ENCODE measurements at places on chromosomes 16 and 17.

GRCh38 chr16:7397901-7398300, 65.3 kb downstream of the RBFOX1 start:
- no peak for DNase-seq
- no peak overlapping the region for H3K4me3 ChIP-seq
- H3K27me3 ChIP-seq, result no peaks in the 10 kb centered on the region
- no peak overlapping the region for H3K27ac ChIP-seq

GRCh38 chr17:27793906-27794569, 6.3 kb downstream of the NOS2 start:
- peaks cover 55% of the 10 kb centered on the region for H3K27me3 ChIP-seq
- no peaks in the 10 kb centered on the region for H3K36me3 ChIP-seq
- no peaks in the 10 kb centered on the region for H3K4me1 ChIP-seq
- DNase-seq, result no peak
- H3K27ac ChIP-seq, result no peak overlapping the region

GRCh38 chr16:64952177-64952576, 169.7 kb downstream of the CDH11 start:
- DNase-seq, result peak; percentile 70
- no peaks in the 10 kb centered on the region for H3K4me1 ChIP-seq
- H3K36me3 ChIP-seq, result no peaks in the 10 kb centered on the region
- no peaks in the 10 kb centered on the region for H3K27me3 ChIP-seq

GRCh38 chr16:67068212-67068753, 39.3 kb downstream of the CBFB start:
- peak; percentile 27 for DNase-seq
- H3K27ac ChIP-seq, result no peak overlapping the region
- peaks cover 51% of the 10 kb centered on the region for H3K36me3 ChIP-seq
- H3K4me1 ChIP-seq, result no peaks in the 10 kb centered on the region
- H3K4me3 ChIP-seq, result no peak overlapping the region
- H3K27me3 ChIP-seq, result no peaks in the 10 kb centered on the region

GRCh38 chr16:10558305-10558704, 22.1 kb downstream of the EMP2 start:
- H3K4me1 ChIP-seq, result no peaks in the 10 kb centered on the region
- no peak for DNase-seq
- H3K27me3 ChIP-seq, result no peaks in the 10 kb centered on the region
- no peak overlapping the region for H3K27ac ChIP-seq
- no peak overlapping the region for H3K4me3 ChIP-seq

GRCh38 chr16:325375-326145, 27.0 kb downstream of the AXIN1 start:
- no peak overlapping the region for H3K4me3 ChIP-seq
- H3K27ac ChIP-seq, result no peak overlapping the region
- no peak for DNase-seq
- H3K4me1 ChIP-seq, result no peaks in the 10 kb centered on the region
- H3K27me3 ChIP-seq, result no peaks in the 10 kb centered on the region
- peaks cover 13% of the 10 kb centered on the region for H3K36me3 ChIP-seq

GRCh38 chr17:51435171-51435552, 174.8 kb downstream of the UTP18 start:
- peaks cover 13% of the 10 kb centered on the region for H3K4me1 ChIP-seq
- H3K4me3 ChIP-seq, result no peak overlapping the region
- no peak for DNase-seq
- H3K27ac ChIP-seq, result no peak overlapping the region

GRCh38 chr16:4659363-4660353, 33.7 kb upstream of the NUDT16L1 start:
- H3K4me3 ChIP-seq, result no peak overlapping the region
- H3K4me1 ChIP-seq, result peaks cover 10% of the 10 kb centered on the region
- H3K27me3 ChIP-seq, result no peaks in the 10 kb centered on the region
- H3K27ac ChIP-seq, result no peak overlapping the region
- no peak for DNase-seq

- DNase-seq, result peak; percentile 6
- no peak overlapping the region for H3K4me3 ChIP-seq
- no peak overlapping the region for H3K27ac ChIP-seq
- no peaks in the 10 kb centered on the region for H3K36me3 ChIP-seq
- no peaks in the 10 kb centered on the region for H3K4me1 ChIP-seq
- no peaks in the 10 kb centered on the region for H3K27me3 ChIP-seq
Observed at GRCh38 chr16:64339052-64339770, 782.7 kb downstream of the CDH11 start.

GRCh38 chr17:77217123-77217522, 76.4 kb downstream of the SEC14L1 start:
- H3K36me3 ChIP-seq, result peaks cover 36% of the 10 kb centered on the region
- H3K27me3 ChIP-seq, result no peaks in the 10 kb centered on the region
- DNase-seq, result no peak
- no peak overlapping the region for H3K27ac ChIP-seq
- H3K4me1 ChIP-seq, result no peaks in the 10 kb centered on the region

DNA sequence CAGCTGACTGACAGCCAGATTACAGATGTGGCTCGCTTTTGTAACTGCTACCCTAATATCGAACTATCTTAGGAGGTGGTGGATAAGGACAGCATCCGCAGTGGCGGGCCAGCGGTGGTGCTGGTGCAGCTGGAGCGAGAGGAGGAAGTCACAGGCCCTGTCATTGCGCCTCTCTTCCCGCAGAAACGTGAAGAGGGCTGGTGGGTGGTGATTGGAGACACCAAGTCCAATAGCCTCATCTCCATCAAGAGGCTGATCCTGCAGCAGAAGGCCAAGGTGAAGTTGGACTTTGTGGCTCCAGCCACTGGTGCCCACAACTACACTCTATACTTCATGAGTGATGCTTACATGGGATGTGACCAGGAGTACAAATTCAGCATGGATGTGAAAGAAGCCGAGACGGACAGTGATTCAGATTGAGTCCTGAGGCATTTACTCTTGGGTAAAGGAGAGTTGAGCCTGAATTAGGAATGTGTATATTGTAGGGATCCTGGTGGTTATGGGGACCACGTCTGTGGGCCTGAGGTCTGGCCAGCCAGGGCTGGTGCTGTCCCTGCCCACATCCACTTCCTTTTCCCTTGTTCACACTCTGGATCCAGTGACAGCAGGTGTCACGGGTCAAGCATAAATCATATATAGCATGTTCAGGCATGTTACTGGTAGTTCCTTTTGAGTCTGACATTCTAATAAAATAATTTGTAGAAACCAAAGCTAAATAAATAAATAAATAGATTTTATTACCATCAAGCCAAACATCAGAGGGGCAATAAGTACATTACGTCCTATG, 89.0 kb upstream of the SMURF2 start:
- H3K27me3 ChIP-seq, result no peaks in the 10 kb centered on the region
- DNase-seq, result no peak
- H3K36me3 ChIP-seq, result peaks cover 79% of the 10 kb centered on the region
- H3K4me3 ChIP-seq, result no peak overlapping the region
- H3K27ac ChIP-seq, result no peak overlapping the region
- no peaks in the 10 kb centered on the region for H3K4me1 ChIP-seq

- no peak overlapping the region for H3K4me3 ChIP-seq
- DNase-seq, result no peak
- H3K36me3 ChIP-seq, result no peaks in the 10 kb centered on the region
Observed at GRCh38 chr17:67392111-67392510, 15.0 kb downstream of the PITPNC1 start.

DNA sequence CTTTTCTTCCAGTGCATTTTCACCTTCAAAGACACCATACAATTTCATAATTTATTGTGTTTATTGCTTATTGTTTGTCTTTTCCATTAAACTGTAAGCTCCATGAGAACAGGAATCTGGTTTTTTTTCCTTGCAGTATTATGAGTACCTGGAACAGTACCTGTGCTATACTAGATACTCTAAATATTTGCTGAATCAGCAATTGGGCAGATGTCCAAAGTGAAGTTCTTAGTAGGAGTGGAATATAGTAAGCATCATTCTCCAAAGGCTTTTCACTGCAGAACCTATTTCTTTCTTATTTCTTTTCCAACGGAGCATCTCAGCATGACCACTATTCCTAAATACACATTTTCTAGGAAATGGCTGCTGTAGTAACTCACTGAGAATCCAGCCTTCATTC, 269.0 kb upstream of the CCL2 start:
- H3K4me3 ChIP-seq, result no peak overlapping the region
- no peak for DNase-seq
- H3K4me1 ChIP-seq, result no peaks in the 10 kb centered on the region
- H3K27me3 ChIP-seq, result no peaks in the 10 kb centered on the region
- H3K27ac ChIP-seq, result no peak overlapping the region

DNA sequence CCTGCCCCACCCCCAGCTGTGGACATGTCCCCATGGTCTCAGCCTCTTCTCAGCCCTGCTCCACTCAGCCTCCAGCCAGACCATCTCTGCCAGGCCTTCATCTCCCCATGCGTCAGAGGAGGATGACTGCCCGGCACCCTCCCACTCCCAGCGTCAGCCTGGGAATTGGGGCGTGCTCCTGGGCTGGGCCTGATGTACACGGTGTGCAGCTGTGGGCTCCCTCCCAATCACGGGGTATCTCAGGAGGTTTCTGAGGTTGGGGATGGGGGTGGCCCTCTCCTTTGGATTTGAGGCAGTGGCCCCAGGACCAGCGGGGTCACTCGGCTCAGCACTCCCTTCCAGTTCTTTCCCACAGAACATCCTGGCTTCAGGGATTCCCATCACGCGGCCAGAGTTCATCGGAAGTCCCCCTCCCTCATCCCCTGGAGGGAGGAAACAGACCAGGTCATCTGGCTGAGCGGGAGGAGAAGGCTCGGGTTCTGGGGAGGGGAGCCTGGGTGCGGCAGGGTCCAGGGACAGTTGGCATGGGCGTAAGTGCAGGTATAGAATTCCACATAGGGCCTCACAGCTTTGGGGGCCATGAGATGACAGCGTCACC, 36.9 kb downstream of the SOCS3 start:
- no peaks in the 10 kb centered on the region for H3K27me3 ChIP-seq
- no peak for DNase-seq
- no peak overlapping the region for H3K27ac ChIP-seq
- peaks cover 4% of the 10 kb centered on the region for H3K4me1 ChIP-seq
- H3K36me3 ChIP-seq, result no peaks in the 10 kb centered on the region
- no peak overlapping the region for H3K4me3 ChIP-seq

GRCh38 chr16:81335669-81336068, 20.9 kb downstream of the GAN start:
- H3K27ac ChIP-seq, result no peak overlapping the region
- no peaks in the 10 kb centered on the region for H3K27me3 ChIP-seq
- peaks cover 10% of the 10 kb centered on the region for H3K4me1 ChIP-seq
- no peak for DNase-seq
- H3K36me3 ChIP-seq, result peaks cover 7% of the 10 kb centered on the region

GRCh38 chr17:35002876-35003551, 22.7 kb downstream of the LIG3 start:
- no peak for DNase-seq
- H3K4me1 ChIP-seq, result no peaks in the 10 kb centered on the region
- H3K27ac ChIP-seq, result peak overlapping the region; percentile 69
- no peaks in the 10 kb centered on the region for H3K27me3 ChIP-seq
- no peak overlapping the region for H3K4me3 ChIP-seq

- H3K27me3 ChIP-seq, result no peaks in the 10 kb centered on the region
- no peak overlapping the region for H3K27ac ChIP-seq
- peaks cover 21% of the 10 kb centered on the region for H3K4me1 ChIP-seq
- peaks cover 44% of the 10 kb centered on the region for H3K36me3 ChIP-seq
- no peak overlapping the region for H3K4me3 ChIP-seq
Observed at GRCh38 chr17:59638553-59638952, 18.9 kb downstream of the CLTC start.

GRCh38 chr16:12583237-12583897, 220.3 kb downstream of the CPPED1 start:
- no peaks in the 10 kb centered on the region for H3K36me3 ChIP-seq
- H3K27me3 ChIP-seq, result no peaks in the 10 kb centered on the region
- no peak overlapping the region for H3K4me3 ChIP-seq
- H3K4me1 ChIP-seq, result no peaks in the 10 kb centered on the region
- DNase-seq, result no peak

- no peak overlapping the region for H3K4me3 ChIP-seq
- H3K36me3 ChIP-seq, result peaks cover 5% of the 10 kb centered on the region
- H3K27ac ChIP-seq, result no peak overlapping the region
- no peaks in the 10 kb centered on the region for H3K4me1 ChIP-seq
- H3K27me3 ChIP-seq, result no peaks in the 10 kb centered on the region
Observed at GRCh38 chr16:2783581-2784357, 3.6 kb downstream of the PRSS33 start.

GRCh38 chr17:66234611-66235010, 5.4 kb upstream of the APOH start:
- no peaks in the 10 kb centered on the region for H3K27me3 ChIP-seq
- H3K4me3 ChIP-seq, result no peak overlapping the region
- DNase-seq, result no peak
- H3K27ac ChIP-seq, result no peak overlapping the region

GRCh38 chr16:54843424-54843750, 87.3 kb upstream of the IRX5 start:
- no peaks in the 10 kb centered on the region for H3K36me3 ChIP-seq
- H3K4me1 ChIP-seq, result peaks cover 22% of the 10 kb centered on the region
- H3K4me3 ChIP-seq, result no peak overlapping the region
- H3K27ac ChIP-seq, result no peak overlapping the region

- H3K4me1 ChIP-seq, result peaks cover 6% of the 10 kb centered on the region
- peaks cover 25% of the 10 kb centered on the region for H3K27me3 ChIP-seq
- no peak for DNase-seq
- no peak overlapping the region for H3K4me3 ChIP-seq
- H3K36me3 ChIP-seq, result no peaks in the 10 kb centered on the region
Observed at GRCh38 chr16:56320056-56320455, 105.3 kb downstream of the AMFR start.

DNA sequence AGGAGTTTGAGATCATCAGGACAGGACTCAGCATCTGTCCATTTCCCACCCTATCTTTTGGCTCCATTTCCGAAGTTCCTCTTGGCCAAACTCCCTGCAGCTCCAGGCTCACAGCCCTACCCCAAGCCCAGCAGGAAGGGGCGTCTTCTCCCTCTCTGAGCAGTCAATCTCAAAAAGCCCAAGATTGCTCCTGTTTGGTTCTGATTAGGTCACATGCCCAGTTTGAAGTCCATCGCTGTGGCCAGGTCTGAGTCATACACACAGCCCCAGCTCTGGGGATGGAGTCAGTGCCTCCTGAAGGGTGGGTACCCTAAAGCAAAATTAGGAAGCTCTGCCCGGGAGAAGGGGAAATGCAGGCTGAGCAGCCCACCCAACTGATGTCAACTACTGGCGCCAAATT, 23.9 kb downstream of the SNX20 start:
- no peaks in the 10 kb centered on the region for H3K4me1 ChIP-seq
- H3K4me3 ChIP-seq, result no peak overlapping the region
- H3K27me3 ChIP-seq, result no peaks in the 10 kb centered on the region

GRCh38 chr17:39812466-39812865, 51.6 kb downstream of the IKZF3 start:
- H3K36me3 ChIP-seq, result no peaks in the 10 kb centered on the region
- no peak overlapping the region for H3K4me3 ChIP-seq
- no peaks in the 10 kb centered on the region for H3K4me1 ChIP-seq
- H3K27ac ChIP-seq, result no peak overlapping the region
- no peak for DNase-seq

- peak overlapping the region; percentile 50 for H3K27ac ChIP-seq
- H3K4me1 ChIP-seq, result peaks cover 36% of the 10 kb centered on the region
- H3K36me3 ChIP-seq, result peaks cover 17% of the 10 kb centered on the region
- no peaks in the 10 kb centered on the region for H3K27me3 ChIP-seq
- H3K4me3 ChIP-seq, result no peak overlapping the region
Observed at GRCh38 chr17:50279181-50279526, 4.9 kb downstream of the TMEM92 start.
